ENCODE measurements at places on chromosomes 6 and 20.

GRCh38 chr20:24446811-24447210 lies 22.6 kb upstream of the SYNDIG1 start:
- DNase-seq, result no peak

GRCh38 chr20:53265304-53265875 lies 293.2 kb downstream of the TSHZ2 start:
- no peak for DNase-seq

DNA sequence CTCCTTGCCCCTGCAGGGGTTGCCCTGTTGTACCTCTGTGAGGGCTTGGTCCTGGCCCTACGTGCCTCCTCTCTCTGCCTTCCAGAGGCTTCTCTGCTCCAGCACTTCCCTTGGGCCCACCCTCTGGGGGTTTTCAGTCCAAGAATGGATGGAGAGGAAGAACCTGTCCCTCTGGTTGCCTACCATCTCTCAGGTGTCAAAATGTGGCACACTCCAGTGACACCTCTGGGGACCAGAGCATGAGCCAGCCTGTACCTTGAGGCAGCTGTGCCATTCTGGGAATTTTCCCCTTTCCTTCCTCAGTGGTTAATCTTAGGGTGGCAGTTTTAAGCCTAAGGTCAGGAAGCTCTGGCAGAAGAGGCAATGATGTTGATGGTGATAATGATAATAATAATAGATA lies 115.2 kb upstream of the ARMC2 start:
- DNase-seq, result no peak

GRCh38 chr6:150036081-150036480 lies 10.7 kb upstream of the RAET1L start:
- DNase-seq, result no peak

DNA sequence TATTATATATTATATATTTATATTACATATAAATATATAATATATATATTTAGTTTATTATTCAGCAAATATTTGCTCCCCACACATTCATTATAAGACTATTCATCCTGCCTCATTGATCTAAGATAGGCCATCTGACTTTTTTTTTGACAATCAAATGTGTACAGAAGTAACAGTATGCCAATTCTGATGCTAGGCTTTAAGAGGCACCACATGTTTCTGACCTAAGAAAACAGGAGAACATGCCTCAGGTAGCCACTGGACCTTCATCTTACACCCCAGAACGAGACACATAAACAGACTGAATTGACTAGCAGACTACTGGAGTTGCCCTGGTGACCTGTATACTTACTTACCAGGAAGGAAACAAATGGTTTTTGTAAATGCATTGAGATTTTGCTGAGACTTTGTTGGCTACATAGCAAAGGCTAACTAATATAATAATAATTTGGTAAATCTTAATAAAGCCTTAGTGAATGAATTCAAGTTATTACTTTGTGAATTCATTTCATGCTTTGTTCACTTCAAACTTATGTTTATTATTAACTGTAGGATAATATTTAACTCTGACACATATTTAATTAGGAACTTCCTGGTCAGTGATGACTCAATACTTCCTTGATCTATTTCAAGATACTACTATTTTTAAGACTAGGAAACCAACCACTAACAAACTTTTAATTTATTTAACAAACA lies 13.4 kb upstream of the MYO6 start:
- no peak for DNase-seq

- no peak for DNase-seq
Measured at GRCh38 chr20:56409956-56410355, 2.1 kb upstream of the CASS4 start.

DNA sequence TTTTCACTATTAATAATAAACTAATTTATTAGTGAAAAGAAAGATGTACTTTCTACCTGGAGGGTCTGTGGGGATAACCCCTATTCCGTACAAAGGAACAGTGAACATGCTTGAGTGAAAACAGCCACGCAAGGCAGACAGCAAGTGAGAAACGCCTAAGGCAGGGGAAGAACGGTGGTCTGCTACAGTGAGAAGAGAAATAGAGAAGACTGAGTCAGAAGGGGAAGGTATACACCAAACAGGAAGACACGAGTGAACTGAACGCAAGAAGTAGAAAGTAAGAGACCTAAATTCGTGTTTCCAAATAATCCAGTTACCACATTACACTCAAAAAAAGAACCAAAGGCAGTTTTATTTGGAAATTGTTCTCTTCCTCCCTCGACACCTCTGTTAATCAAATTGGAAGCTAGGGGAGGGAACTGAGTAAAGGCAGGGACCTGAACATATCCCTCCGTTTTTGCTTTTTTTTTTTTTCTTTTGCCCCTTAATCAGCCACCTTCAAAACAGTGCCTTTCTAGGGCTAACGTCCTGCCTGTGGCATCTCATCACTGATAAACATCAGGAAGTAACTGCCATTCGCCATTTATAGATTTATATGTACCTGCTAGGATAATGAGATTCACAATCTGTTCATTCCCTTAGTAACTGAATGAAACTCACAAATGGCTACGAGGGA lies 48.9 kb downstream of the ATXN1 start:
- DNase-seq, result no peak

GRCh38 chr6:152671171-152671570 lies 26.5 kb upstream of the MYCT1 start:
- DNase-seq, result no peak
